GM20000 (cell line): ENCODE measurements at places on chromosomes 7 and 10.

- DNase-seq: no peak
Observed at GRCh38 chr7:137343281-137343841, at the start of gene PTN. TSS of gene PTN (minus strand) at chr7:137343733. CDS start at chr7:137254973, 88,760 bp downstream.

GRCh38 chr10:121049923-121050322 is 198.8 kb downstream of the WDR11 start:
- no peak for DNase-seq

DNA sequence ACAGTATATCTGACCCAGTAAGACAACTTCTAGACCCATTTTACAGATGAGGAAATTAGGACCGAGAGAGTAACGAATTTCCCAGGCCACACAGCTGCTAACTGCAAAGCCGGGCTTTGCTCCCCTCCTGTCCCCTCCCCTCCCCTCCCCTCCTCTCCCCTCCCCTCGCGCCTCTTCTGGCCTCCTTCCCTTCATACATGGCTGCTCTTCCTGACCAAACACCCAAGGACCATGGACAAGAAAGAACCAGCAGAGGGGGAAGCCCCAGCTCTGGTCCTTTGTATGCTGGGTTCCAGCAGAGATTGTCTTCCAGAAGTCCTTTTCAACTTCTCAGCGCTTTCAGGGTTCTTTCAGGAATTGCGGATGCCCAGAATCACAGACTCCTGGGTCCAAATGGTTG is 3.6 kb upstream of the TMEM72 start:
- DNase-seq: no peak

DNA sequence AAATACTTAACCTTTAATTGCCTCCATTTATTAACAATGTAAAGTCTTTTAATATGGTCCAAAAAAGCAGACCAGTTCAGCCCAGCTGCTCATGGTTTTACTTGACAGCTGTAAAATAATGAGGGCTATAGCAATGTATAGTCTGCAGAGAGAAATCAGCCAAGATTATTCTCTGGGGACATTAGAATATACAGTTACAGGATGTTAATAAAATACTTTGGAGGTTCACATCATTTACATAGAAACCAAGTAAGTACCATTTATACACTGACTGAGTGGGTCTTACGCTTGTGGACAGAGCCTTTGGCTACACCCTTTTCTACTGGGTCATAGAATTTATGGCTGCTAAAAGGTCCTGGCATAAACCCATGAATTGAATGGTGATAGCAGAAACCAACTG is 340.7 kb upstream of the CELF2 start:
- no peak for DNase-seq

DNA sequence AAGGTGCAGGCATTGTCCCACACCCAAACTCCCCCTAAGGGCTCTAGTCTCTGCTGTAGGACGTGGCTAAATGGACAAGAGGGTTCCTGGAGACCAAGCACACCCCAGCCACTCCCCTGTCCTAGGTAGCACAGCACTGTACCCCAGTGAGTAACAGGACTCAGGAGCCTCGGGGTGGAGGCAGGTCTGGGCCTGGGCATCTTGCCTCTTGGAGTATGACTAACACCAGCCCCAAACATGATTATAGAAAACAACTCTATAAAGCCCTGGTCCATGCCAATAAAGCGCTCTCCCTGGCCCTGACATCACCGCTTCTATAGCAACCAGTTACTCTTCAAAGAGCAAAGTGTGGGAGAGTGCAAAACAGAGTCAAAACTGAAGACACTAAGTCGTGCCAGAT is 195.0 kb downstream of the CALN1 start:
- DNase-seq: no peak

DNA sequence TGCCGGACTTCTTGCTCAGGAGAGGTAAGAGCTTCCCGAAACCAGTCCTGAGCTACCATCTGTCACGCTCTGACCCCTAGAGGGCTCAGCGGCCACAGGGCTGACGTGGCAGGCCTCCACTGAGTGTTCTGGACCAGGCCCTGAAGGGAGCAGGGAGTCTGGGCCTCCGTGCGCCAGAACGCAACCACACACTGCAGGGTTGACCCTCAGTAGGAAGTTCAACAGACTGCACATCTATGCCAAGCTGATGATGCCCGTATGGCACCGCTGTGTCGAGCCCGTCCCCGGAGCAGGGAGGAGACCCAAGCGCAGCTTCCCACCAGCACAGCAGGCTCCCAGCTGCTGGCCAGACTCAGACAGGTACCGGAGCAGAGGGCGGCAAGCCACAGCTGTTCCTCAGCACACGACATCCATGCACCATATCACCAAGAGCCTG is 39.2 kb downstream of the CAMK2B start:
- DNase-seq: no peak

- DNase-seq: no peak
Observed at GRCh38 chr7:15628876-15629275, 57.6 kb downstream of the MEOX2 start.

GRCh38 chr7:42385912-42386311 is 148.9 kb upstream of the GLI3 start:
- DNase-seq: no peak

- DNase-seq: no peak
Observed at GRCh38 chr7:84009782-84010181, 184.8 kb downstream of the SEMA3A start.

- no peak for DNase-seq
Observed at GRCh38 chr10:5906651-5907050, 16.6 kb downstream of the FBH1 start.

DNA sequence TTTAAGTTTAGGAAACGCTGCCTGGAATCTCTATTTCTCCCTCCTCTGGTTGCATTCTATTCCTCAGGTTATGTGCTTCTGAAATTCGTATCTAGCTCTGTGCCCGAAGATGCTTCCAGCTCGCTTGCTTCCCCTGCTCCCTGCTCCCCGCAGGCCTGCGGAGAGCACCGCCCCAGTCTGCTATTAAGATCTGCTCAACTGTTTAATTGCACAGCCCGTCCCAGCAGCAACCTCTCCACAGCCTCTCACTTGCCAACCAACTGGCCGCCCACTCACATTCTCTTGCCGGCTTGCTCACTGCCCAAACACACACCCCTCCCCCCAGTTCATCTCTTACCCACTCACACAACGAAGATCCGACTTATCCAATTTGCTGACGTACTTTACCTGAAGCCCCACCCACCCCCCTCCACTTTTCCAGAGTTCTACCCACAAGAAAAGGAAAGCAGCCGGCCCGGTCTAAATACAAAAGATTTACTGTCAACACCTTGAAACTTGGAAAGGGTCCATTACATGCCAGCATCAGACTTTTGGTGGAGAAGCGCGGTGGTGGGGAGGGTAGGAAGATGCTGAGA is 167.3 kb upstream of the KLF14 start:
- no peak for DNase-seq

- DNase-seq: no peak
Observed at GRCh38 chr7:151692721-151693120, 173.0 kb upstream of the RHEB start.

DNA sequence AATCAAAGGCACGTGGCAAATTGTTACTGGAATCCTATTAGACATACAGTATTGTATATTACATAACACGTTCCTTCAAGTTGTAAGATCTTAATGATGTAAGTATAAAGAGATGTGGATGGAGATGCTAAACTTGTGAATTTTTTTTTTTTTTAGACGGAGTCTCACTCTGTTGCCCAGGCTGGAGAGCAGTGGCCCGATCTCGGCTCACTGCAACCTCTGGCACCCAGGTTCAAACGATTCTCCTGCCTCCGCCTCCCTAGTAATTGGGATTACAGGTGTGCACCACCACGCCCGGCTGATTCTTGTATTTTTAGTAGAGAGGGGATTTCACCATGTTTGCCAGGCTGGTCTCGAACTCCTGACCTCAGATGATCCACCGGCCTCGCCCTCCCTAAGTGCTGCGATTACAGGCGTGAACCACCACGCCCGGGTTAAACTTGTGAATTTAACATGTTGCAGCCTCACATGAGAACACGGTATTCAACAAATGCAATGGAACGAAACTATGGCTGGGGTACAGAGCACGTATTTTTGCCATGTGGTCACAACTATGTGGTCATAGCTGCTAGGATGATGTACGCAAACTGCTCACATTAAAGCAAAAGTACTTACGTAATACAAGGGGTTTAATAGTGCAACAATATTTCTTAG is 818 bp upstream of the SUPV3L1 start:
- peak; percentile 22 for DNase-seq

- DNase-seq: no peak
Observed at GRCh38 chr7:143331179-143331801, 15.4 kb downstream of the CLCN1 start.

DNA sequence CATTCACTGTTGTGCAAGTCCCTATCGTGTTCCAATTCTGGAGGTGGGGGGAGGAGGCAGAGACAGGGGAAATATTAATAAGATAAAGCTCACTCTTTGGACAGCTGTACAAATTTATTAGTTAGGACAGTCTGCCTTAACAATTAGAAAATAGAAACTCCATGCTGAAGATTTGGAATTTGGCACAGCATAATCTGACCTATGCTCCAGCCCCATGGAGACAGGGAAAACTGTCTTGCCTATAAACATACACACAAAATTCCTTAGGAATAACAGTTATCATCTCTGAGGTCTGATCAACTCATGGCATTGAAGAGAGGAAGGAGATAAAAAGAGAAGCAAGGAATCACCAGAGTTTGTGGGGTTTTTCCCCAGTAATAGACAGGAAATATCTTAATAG is 335.4 kb upstream of the MEOX2 start:
- no peak for DNase-seq

GRCh38 chr7:66170309-66171231 is 34.6 kb upstream of the TPST1 start:
- no peak for DNase-seq

DNA sequence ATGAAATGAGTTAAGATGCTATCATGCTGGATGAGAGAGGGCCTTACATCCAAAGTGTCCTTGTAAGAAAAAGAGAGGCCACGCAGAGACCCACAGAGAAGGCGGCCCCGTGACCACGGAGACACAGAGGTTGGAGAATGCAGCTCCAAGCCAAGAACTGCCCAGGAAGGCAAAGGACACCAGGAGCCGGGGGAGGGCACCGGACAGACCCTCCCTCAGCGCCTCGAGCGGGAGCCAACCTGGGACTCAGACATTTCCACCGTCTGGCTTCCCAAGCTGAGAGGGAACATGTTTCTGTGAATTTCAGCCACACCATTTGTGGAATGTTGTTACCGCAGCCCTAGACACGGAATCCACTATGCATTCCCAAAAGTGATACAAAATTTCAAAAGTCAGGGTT is 22.9 kb downstream of the TCERG1L start:
- DNase-seq: no peak

- no peak for DNase-seq
Observed at GRCh38 chr10:21513405-21513788, 12.1 kb downstream of the SKIDA1 start.

DNA sequence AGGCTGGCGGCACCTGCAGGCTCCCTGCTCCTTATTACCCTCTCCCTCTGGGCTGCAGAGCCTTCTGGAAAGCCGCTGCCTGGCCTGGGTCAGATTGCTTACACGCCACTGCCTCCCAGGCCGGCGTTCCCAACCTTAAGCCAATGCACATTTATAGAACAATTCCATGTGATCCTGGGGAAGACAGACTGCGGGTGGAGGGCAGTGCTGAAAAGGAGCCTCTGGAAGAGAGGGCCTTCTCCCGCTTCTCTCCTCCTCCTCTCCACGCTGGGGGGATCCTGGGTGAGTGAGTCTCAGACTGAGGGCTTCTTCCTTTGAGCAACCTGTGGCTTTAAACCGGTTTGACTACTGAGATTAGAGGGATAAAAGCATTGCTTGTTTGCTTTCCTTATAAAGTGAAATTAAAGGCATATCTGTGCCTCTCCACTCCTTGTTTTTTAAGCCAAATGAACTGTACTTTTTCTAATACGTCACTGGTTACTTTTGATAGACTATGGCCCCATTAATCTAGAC is 5.5 kb downstream of the TACC2 start:
- DNase-seq: no peak

- peak; percentile 66 for DNase-seq
Observed at GRCh38 chr7:5693529-5693928, 87.9 kb downstream of the RNF216 start.

DNA sequence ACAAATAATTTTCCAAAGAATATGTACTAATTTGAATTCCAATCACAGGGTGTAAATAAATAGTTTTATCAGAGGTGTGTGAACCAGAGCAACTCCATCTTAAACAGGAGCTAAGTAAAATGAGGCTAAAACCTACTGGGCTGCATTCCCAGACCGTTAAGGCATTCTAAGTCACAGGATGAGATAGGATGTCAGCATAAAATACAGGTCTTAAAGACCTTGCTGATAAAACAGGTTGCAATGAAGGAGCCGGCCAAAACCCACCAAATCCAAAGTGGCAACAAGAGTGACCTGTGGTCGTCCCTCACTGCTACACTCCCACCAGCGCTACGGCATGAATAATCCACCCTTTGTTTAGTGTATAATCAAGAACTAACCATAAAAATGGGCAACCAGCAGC is 291.7 kb upstream of the SEMA3D start:
- no peak for DNase-seq

DNA sequence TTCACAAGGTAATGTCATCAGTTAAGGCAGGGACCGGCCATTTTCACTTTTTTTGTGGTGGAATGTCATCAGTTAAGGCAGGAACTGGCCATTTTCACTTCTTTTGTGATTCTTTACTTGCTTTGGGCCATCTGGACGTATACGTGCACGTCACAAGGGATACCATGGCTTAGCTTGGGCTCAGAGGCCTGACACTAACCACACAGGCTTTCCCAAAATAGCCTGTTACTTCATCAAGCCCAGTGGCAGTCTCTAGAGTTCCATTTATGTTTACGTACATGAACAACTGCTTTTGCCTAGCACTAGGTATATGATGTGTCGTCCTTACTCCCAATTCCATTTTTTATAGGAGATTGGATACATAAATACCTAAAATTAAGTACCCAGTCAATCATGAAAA is 237.9 kb downstream of the C7orf25 start:
- no peak for DNase-seq

GRCh38 chr7:159120540-159120919 is 24.1 kb downstream of the VIPR2 start:
- no peak for DNase-seq

GRCh38 chr10:13100349-13101294 is 659 bp downstream of the OPTN start:
- peak; percentile 17 for DNase-seq

DNA sequence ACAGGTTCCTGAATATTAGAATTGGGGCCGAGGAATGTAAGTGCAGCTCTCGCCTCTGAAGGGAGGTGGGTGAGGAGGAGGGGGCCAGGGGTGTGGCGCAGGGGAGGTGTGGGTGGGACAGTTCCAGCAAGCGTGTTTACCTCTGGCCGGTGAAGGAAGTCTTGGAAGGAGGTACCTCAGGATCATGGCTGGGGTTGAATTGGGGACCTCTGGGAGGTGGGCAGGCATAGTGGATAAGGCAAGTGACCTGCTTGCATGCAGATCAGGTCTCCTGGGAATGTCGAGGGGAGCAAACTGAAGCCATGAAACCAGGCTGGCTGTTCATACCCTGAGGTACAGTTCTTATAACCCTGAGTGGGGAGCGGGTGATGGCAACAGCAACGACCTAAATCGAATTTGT is 2.0 kb downstream of the ZNF775 start:
- no peak for DNase-seq
